ENCODE measurements at places on chromosomes 11 and 22.
A peak's percentile ranks its signal among the peaks of the same experiment; 100 is the strongest.

DNA sequence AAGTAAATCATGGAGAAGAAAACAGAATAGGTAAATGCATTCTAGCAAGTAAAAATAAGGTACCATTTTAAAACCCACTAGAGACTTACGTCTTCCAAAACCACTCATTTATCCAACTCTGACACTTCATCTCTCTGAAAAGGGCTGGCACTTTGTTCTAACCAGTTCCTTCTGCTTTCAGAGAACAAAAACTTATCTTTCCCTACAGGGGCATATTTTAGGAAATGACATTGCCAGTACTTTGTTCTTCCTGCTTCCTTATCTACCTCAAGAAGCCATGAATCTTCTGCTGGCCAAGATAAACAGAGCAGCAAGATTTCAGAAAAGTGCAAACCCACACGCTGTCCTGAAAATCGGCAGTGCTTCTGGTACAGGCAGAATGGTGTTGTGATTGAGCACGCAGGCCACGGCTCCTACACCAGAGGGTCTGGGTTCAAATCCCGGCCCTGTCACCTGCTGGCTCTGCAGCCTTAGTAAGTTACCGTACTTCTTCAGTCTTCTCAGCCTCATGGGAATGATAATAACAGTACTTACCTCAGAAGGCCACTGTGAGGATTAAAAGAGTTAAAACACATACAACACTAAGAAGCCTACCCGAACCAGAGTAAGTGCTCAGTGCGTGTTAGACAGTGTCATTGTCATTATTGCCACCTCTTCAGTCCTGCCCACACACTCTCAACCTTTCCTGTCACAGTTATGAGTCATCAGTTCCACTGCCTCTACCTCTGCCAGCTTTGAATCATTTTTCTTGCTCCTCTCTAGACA, 11.0 kb downstream of the MPZL3 start:
- DNase-seq: no peak

- DNase-seq: peak; percentile 44
Observed at GRCh38 chr11:15815246-15816195, 540.8 kb downstream of the SOX6 start.

DNA sequence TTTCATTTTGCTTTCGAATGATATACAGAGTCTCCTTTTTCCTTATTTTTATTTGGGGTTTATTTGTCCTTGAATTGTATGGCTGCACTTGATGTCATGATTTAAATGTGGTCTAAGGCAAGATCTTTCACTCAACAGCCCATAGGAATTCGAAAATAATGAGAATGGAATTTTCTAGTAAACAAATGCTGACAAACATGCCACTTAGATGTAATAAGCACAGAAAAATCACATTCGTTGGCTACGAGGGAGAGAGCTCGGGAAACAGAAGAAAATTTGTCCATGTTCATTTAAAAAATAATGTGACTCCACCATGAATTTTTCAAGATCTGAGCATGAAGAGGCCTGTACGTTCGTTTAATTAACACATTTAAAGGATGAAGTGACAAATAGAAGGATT, 73.0 kb downstream of the BLID start:
- no peak for DNase-seq

GRCh38 chr11:116466191-116466590, 306.6 kb downstream of the BUD13 start:
- DNase-seq: no peak
